ENCODE measurements at places on chromosomes 5 and 9.

DNA sequence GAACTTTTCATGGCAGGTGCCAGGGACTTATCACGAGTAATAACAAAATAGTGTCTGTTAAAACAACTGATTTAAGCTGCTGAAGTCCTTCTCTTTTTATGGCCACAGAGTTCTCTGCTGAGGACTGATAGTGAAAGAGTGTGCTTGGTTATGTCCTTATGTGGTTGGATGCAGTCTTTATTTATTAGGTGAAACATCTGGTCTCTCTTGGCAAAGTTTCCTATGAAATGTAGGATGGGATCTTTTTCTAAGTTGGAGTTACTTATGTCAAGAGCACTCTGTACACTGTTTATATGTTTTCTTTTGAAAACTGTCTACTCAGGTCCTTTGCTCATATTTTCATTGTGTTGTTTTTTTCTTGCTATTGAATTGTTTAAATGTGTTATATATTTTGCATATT is 1816.1 kb upstream of the C9orf72 start:
- no peak for DNase-seq

DNA sequence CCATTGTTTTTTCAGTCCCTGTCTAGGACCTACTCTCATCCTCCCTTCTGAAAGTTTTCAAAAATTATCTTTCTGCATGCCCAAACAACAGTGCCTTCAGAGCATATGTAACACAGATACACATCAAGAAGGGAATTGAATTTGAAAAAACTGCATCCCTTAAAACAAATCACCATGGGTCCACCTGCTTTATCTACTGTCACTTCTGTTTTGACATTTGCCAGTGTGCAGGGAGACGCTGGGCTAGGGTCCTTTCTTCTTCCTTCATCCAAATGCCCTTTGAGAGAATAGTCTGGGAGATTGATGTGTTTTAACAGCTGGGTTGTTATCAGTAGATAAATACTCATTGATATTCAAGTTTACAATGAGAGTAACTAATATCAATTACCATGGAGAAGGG is 1630.1 kb downstream of the MAT2B start:
- DNase-seq, result no peak

- DNase-seq, result no peak
Observed at GRCh38 chr9:72871685-72872084, 81.2 kb downstream of the ALDH1A1 start.

DNA sequence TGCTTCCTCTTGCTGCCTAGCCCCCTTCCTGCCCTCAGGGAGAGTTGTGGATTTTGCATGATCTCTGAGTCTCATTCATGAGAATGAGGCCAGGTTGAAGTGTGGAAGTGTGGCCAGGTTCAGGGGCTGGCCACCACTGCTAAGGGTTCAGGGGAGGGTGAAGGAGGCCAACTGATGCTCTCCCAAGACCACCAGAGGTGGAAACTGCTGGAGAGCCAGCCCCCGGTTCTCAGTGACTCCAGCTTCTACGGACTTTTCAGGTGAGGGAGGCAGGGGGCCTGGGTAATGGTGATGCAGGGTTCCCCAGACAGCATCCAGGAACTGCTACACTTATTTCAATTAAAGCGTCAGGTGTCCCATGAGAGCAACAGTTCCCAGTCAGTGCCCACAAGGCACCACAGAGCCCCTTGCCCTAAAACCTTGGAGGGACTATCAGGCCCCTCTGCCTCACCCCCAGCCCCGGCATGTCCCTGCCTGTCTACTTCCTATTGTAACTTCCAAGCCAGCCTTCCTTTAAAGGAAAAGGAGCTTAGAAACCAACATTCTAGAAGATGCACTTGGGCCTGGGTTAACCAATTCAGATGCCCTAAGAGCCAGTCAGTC is 50.1 kb downstream of the AMBP start:
- DNase-seq, result no peak

GRCh38 chr5:178349075-178349511 is 116.5 kb upstream of the PHYKPL start:
- no peak for DNase-seq

GRCh38 chr5:54362434-54362833 is 52.1 kb upstream of the ARL15 start:
- DNase-seq, result no peak

- DNase-seq, result no peak
Observed at GRCh38 chr5:34660444-34660843, 4.3 kb downstream of the RAI14 start.

DNA sequence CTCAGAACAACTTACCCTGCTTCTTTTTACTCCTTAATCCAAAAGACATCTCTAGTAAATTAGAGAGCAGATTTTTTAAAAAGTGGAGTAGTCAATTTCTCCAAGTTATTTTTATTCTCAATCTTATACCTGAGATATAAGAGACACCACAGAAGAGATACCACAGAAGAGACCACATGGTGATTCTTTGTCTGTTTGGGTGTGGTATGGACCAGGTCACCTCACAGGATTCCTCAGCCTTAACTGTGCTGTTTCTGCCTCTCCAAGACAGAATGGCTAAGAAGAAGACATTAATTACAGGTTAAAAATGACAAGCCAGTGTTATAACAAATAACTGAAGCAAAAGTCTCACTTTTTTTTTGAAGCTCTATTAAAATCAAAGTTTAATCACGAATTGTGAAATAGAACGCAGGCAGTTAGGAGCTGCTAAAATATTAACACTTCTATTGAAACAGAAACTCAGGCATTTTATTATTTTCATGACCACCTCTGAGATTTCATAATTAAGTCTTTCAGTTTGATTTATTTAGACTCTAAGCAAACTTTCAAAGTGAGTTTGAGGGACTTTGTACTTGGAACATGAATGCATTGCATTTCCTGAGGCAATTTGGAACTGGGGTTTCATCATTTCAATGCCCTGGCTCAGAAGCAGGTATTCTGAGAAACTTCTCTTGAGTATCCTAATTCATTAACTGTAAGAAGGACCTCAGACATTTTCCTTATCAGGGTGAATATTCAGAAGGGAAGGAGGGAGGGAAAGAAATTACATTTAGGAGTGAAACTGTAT is 280.7 kb downstream of the KCTD16 start:
- no peak for DNase-seq

DNA sequence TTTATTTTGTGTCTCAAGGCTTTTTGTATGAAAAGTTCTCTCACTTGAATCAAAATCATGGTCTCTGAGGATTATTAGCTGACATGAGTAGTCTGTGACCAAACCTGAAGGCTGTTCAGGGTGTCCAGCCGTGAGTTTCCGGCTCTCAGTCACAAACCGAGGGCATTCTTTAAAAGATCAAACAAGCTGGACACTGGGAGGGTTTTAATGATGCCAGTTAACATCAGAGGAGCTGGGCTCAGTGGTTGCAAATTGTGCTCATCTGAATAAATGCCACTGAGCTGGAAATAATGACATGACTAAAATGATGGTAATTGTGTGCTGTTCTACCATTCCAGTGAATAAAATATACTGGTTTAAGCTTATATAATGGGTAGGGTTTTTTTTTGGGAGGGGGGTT is 153.1 kb downstream of the FOCAD start:
- no peak for DNase-seq

Data from CD8-positive, alpha-beta T cell (primary cell).